ENCODE measurements at places on chromosomes 2 and 18. TPM values are rescaled to one million over a fixed set of nuclear protein-coding genes. Genes with fewer than 3 reads are reported as not detected.
A peak's percentile ranks its signal among the peaks of the same experiment; 100 is the strongest.

Gene ABCB11
- total RNA-seq = 0.07 TPM

Gene CHRND
- total RNA-seq = 5.8 TPM

Gene BAZ2B
- total RNA-seq = 76.2 TPM

DNA sequence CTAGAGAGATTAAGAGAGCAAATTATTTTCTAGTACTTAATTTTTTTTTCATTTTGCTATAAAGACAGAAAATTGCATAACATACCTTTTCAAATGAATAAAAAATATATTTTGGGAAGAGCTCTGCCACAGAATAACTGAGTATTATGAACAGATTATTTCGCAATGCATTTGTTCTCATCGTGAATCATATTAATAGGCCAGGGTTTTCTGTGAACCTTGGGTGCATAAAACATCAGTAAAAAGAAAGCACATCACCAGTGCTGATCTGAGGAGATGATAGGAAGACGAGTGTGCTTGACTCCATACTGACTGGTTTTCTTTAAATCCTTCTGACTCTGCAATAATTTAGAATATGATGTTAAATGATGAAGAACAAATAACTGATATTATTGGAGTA lies 409.1 kb downstream of the CPS1 start:
- H3K36me3 ChIP-seq = no peaks in the 10 kb centered on the region
- DNase-seq = no peak
- H3K27me3 ChIP-seq = no peaks in the 10 kb centered on the region
- H3K4me3 ChIP-seq = no peak overlapping the region

DNA sequence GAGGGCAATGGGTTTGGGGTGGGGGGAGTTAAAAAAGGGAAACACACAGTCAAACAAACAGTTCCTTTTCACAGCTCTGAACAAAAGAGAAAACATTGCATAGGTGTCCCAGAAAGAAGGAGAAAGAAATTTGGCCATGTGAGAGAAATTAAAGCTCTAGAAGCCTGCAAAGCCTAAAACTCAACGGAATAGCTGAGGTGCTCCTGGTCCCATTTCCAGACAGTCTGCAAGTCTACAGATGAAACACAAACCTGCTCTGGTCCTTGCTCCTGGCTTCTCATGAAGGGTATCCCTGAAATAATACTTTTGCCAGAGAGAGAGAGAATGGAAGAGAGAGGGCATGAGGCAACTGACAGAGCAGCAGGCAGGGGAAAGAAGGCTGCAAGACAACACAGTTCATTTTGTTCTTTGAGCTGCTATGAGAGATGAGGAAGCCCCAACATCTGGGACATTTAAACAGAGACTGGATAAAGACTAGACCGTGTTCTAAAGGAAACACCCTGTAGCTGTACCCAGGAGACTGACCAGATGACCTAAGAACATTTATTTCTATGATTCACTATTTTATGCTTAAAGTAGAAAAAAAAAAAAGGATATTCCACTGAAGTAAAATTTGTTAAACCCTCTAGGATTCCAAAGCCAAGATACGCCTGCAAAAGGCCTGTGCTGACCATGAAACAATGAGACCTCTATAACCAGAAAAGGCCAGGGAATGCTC lies 57.3 kb upstream of the CYP26B1 start:
- H3K4me1 ChIP-seq = peaks cover 6% of the 10 kb centered on the region
- H3K27me3 ChIP-seq = no peaks in the 10 kb centered on the region
- DNase-seq = no peak

- H3K4me1 ChIP-seq = no peaks in the 10 kb centered on the region
- H3K36me3 ChIP-seq = peaks cover 2% of the 10 kb centered on the region
- no peak for DNase-seq
- H3K27me3 ChIP-seq = no peaks in the 10 kb centered on the region
- H3K4me3 ChIP-seq = no peak overlapping the region
Measured at GRCh38 chr2:224861266-224861665, 145.1 kb upstream of the CCDC195 start.

DNA sequence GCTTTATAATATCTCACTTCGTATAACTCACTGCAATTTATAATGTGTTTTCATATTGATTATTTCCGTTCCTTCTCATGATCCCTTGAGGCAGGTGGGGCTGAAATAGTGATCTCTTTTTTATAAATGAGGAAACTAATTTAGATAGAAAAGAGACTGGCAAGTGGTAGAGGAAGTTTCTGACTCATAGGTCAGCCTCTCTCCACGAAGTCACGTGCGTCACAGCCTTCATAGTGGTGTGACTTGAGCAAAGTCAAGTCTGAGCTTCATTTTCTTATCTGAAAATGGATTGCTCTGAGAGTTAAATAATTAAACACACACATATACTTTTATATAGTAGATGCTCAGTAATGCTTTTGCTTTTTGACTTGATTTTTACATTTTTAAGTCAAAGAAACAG lies 19.9 kb downstream of the ABCG5 start:
- no peaks in the 10 kb centered on the region for H3K27me3 ChIP-seq
- H3K27ac ChIP-seq = no peak overlapping the region
- no peak for DNase-seq
- no peak overlapping the region for H3K4me3 ChIP-seq
- H3K36me3 ChIP-seq = peaks cover 9% of the 10 kb centered on the region
- peaks cover 3% of the 10 kb centered on the region for H3K4me1 ChIP-seq

- H3K27ac ChIP-seq = no peak overlapping the region
- H3K4me1 ChIP-seq = no peaks in the 10 kb centered on the region
- peak; percentile 34 for DNase-seq
- no peak overlapping the region for H3K4me3 ChIP-seq
Measured at GRCh38 chr2:153163055-153163454, 315.5 kb downstream of the RPRM start.

DNA sequence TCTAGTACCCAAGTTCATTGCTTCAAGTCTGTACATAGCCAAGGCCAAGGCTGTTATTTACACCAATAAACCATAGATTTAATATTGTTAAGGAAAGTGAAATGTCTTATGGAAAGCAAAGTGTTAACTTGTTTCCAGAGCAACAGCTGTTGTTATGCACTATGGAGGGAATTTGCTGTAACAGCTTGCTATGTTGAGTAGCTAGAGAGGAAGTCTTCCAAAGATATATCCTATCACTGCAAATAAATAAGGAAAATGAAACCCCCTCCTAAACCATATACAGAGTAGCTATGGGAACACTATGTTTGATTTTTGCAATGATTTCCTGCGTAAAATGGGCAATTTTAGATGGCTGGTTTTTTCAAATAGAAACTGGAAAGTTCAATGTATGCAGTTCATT lies 21.1 kb downstream of the TMEM182 start:
- no peak overlapping the region for H3K4me3 ChIP-seq
- no peak for DNase-seq
- no peak overlapping the region for H3K27ac ChIP-seq
- no peaks in the 10 kb centered on the region for H3K27me3 ChIP-seq
- H3K4me1 ChIP-seq = no peaks in the 10 kb centered on the region

DNA sequence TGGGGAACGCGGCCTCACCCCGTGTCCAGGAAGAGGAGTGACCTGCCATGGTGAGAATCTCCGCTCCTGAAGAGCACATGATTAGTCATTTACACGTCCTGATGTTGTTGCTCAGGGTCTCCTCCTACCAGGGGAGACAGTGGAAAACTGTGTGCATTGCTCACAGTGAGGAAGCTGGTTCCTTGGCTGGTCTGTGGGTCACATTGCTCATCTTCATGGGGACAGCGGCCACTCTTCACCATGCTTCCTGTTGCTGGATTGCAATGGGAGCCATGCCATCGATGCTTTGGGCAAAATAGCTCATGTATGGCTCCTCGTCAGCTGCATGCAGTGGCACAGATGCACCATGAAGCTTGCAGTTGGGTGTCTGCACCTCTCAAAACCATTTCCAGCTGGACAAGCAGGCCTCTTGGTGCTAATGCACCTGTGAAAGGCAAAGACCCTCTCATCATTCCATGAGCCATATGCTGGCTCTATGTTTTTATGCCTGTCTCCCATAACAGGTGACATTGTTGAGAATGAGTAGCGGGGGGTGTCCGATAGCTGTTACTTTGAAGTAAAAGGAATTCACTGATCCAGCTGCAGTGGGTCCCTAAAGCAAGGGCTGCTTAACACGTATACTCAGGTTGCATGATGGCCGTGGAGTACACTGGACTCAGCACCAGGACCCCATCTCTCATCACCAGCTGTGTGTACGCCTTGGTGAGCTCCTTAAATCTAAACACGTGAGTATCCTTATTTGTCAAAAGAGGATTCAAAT lies 135.0 kb upstream of the ALKAL2 start:
- DNase-seq = no peak
- H3K27ac ChIP-seq = no peak overlapping the region
- peaks cover 8% of the 10 kb centered on the region for H3K4me1 ChIP-seq
- H3K4me3 ChIP-seq = no peak overlapping the region
- H3K27me3 ChIP-seq = no peaks in the 10 kb centered on the region
- H3K36me3 ChIP-seq = peaks cover 3% of the 10 kb centered on the region

Measured in neural crest cell (in vitro differentiated cells).